ENCODE measurements at places on chromosomes 3 and 15.

- no peak for DNase-seq
These were observed 225.8 kb downstream of the TAFA4 start for GRCh38 chr3:68706536-68706935.

DNA sequence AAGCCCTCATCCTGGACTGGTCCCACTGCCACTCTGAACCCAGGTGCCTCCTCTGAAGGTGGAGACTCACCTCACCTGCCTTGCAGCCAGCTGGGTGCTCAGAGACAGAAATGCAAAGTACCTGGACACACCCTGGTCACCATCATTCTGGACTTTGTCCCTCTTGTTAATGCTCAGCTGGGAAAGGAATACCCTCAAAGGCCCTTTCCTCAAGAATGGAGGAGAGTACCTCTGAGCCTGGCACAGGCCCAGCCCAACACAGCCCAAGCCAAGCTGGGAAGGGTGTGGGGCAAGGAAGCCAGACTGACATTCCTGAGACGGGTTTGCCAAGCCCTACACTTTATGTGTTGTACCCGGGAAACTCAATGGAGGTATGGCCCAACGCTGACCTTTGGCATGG, 983 bp upstream of the ALAS1 start:
- no peak for DNase-seq

DNA sequence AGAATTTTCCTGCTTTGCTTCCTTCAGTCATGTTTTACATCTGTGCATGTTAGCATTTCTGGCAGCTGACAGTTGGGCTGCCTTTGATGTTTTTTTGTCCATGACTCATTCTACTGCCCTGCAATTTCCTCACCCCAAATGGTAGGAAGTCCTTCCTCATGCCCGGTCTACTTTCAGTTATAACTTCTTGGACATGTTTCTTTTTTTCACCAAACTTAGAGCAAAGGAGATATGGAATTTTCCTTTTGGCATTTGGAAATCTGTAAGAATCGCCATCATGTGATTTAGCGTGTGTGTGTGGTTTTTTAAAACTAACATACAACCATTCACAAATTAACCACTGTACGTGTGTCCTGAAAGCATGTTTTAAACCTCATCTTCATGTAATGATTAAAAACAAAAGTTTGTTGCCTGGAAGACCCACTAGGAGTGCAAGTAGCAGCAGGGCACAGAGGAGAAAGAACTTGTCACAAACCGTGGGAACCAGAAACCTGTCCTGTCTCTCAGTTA, 430.7 kb upstream of the CFAP20DC start:
- no peak for DNase-seq

- no peak for DNase-seq
These were observed 5.1 kb upstream of the TASOR start for GRCh38 chr3:56688191-56688590.

GRCh38 chr15:33157371-33158037, 37.0 kb downstream of the FMN1 start:
- no peak for DNase-seq

DNA sequence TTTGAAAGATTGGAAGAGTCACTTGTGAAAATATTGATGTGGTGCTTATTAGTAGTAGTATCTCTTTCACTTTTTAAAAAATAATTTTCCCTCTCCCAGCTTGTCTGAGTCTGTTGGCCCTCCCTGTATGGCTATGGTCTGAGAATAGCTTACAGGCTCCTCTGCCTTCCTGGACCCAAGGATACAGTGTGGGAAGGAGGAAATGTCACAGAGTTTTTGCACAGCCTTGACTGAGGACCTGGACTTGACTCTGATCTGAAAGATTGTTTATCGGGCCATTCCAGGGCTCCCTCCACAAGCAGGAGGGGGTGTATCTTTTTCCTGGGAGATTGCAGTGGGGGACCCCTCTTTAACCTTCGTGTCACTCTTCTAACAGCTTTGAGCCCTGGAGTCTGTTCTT, 59.7 kb downstream of the TLNRD1 start:
- no peak for DNase-seq

- DNase-seq, result no peak
These were observed 1.0 kb upstream of the GALNT15 start for GRCh38 chr3:16173283-16174025.

DNA sequence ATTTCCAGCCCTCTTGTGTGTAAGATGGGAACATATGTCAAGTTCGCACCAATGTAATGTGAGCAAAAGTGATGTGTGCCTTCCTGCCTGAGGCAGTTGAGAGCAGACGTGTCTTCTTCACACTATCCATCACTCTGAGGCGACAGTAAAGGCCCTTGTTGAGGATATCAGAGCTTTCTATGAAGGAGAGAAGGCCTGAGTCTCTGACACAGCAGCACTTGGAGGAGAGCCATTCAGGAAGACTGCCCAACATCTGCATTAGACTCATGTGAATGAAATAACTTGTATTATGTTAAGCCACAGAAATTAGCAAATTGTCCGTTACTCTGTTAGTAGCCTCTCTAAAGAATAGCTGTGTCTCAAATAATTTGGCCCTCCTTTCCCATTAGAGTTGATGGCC, 108.8 kb upstream of the CCDC54 start:
- DNase-seq, result no peak

DNA sequence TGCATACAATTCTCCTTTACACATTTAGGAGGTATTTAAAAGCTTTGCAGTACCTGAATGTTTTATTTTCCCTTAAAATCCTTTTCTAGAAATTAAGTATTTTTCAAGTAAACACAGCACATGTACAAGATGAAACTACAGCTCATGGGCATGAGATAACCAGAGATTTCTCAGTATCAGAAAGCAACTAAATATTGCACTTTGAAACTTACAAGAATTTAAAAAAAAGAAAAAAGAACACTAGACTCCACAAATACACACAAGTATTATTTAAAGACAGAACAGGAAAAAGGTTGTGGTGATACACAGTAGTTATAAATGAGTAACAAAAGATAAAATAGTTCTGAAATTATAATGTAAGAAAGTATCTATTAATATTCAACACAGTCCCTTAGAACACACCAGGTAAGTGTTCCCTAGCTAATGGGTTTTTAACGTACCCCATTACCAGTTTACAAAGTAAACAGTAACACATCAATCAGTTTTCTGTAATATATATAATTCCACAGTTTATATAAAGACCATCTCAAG, 35.3 kb downstream of the SLTM start:
- no peak for DNase-seq

DNA sequence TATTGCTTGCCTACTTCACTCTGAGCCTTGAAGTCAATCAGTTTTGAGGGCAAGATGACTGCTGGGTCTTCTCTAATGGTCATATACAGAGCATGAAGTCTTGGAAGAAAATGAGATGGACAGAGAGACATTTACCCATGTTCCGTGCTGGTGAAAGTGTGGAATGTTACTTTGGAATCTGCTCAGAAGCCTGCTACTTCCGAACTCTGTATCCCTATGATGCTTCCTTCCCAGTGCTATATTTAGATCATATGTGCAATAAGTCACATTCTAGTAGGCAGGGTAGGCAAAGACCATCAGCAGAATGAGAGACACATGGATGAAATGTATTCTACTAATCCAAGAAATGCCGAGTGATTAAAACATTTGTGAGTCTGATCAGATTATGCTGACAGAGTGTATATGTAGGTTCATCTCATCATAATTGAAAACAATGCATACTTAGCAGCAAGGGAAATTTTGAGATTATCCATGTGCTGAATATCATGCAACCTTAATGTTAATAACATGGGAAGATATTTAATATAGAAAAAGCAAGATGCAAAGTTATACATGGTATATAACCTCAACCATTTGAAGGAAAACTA, 60.5 kb downstream of the RAB7A start:
- DNase-seq, result no peak
